ENCODE measurements at places on chromosomes 13 and 19.

DNA sequence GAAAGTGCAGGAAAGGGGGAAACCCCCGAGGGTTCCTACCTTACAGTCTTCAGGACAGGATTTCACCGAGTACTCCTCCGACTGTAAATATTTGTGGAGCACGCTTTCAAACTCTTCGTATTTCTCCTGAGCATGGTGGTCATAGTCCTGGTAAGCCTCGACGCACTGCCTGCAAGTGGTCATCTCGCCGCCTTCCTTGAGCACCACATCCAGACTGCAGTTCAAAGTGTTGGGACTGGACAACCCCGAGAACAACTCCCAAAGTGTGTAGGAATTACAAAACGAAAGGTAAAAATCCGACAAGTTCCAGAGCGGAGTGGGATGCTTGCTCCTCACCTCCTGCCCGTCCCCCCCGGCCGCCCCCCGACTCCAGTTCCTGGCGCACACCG is 349.7 kb downstream of the LIG4 start:
- DNase-seq = no peak

GRCh38 chr19:41307954-41308449 is 2.0 kb upstream of the CCDC97 start:
- no peak for DNase-seq

GRCh38 chr19:53596056-53596455 is 35.7 kb upstream of the DPRX start:
- no peak for DNase-seq

DNA sequence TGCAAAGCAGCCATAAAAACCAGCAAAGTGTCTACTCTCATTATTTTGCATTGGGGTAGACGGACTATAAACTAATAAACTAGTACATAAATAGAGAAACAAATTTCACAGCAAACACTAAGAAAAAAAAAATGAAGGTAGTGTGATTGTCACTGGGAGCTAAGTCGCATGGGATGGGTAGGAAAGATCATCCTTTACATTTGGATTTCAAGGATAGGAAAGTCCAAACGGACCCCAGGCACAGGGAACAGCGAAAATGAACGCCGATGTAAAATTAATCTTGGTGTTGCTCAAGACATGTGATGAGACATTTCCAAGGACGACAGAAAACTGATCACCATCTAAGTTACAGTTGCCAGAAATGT is 690 bp upstream of the SGTA start:
- no peak for DNase-seq

DNA sequence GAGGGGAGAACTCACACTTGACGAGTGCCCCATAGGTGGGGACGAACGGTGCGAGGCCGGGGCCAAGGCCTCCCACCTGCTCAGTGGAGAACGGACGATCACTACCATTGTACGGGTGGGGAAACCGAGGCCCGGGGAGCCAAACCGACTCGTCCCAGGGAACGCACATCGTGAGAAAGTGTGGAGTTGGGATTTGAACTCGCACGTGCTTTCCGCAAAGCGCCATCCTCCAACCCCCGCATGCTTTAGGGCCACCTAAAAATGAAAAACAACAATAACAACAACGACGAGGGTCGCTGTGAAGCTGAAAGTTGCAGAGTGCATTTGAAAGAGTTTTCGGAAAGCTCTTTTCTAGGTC is 458 bp downstream of the ARHGEF1 start:
- DNase-seq = no peak
